ENCODE measurements at places on chromosomes 13 and 19.

DNA sequence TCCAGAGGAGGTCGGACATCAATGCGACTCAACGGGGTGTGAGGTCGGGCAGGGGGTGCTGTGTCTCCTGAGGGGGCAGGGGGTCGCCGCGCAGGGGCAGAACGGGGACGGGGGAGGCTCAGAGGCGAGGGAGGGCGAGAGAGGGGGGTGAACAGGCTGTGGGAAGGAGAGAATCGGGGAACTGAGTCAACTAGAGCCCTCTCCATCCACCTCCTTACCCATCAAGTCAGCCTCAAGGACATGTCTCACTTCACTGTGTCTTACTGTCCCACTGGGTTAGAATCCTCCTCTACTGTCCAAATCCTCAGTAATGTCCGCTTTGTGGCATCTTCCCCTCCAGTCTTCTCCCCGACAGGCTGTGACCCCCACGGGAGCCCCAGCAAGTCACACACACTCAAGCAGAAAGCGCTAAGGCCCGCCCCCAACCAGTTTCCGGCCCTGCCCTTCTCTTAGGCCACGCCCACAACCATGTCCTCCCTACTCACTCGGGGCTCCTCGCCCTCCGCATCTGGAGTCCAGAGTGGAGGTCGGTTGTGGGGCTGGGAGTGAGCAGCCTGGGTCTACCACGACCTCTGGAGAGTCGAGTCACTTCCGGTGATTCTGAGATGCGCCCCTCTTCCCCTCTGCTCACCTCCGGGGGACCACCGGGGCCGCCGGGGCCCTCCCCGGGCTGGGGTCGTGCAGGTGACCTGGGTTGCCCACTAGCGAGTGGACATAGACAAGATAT, 9.3 kb downstream of the PLEKHA4 start:
- DNase-seq: peak; percentile 75

DNA sequence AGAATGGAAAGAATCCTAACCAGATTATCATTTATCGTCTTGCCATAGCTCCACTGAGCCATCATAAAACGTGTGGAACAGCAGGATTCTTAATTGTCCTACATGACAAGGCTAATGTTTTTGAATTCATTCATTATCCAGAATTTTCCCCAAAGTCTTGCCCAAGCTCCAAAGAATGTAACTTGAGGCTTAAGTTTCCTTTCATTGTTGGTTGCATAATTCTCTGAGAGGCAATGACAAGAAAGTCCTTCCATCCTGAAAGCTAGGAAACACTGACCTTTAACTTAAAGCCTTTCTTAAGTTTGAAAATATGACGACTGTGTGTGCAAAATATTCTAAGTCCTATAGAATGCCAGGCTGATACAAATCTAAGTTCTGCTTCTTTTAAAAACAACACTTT, 546.1 kb downstream of the SUCLA2 start:
- DNase-seq: no peak

DNA sequence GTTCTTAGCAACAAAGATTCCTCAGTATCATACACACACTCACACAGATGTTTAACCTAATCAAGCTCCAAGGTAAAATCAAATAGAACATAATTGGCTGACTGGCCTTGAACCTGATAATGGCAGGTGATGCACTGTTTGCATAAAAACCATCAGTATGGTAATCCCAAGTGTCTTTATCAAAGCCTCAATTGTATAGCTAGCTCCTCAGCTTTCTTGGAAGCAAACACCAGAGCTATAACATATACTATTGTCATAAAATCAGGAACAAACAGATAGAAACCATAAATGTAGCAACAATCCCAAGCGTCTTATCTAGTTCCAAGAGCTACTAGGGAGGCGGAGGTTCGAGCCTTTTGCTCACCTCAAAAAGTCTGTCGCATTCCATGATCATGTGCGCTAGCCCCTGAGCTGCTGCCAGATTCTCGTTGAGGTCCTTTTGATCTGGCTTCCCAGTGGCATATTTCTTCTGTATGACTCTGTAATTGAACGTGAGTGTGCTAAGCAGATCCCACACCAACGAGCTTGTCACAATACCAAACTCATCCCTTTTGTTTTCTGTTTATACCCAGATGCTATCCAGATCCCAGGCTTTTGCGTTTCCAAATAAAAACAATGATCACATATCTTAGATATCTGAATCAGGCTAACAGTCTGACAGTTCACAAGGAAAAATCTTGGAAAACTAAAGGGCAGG, 95.3 kb downstream of the KL start:
- no peak for DNase-seq

DNA sequence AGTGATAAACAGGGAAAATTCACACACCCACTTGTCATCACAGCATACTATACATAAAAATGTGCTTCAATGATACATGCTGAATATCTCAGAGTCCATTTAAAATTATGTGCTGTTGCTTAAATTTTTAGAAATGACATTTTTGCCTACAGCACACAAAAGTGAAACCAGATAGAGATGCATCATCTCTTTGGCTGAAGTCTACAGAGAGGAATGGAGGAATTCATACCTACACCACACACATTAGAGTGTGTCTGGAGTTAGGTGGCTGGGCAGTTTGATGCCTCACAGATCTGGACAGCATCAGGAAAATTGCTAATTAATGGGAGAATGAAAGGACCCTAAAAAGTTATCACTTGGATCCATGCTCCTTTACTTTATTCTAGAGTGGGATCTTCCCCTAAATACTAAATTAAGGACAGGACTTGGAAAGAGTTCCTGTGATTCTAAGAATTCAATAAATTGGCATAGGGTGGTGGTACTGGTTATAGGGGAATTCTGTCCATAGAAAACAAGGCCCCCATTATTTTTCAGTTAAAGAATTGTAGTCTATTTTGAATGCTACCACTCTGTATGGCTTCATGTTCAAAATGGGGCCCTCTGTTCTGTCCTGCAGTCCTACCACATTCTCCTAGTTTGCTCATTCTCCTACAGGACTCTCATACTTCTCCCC, 41.3 kb downstream of the RCBTB2 start:
- no peak for DNase-seq

- no peak for DNase-seq
These were observed 60.6 kb downstream of the NDFIP2 start for GRCh38 chr13:79541426-79542049.

- no peak for DNase-seq
These were observed 63.2 kb downstream of the SHISA2 start for GRCh38 chr13:25988661-25989060.

DNA sequence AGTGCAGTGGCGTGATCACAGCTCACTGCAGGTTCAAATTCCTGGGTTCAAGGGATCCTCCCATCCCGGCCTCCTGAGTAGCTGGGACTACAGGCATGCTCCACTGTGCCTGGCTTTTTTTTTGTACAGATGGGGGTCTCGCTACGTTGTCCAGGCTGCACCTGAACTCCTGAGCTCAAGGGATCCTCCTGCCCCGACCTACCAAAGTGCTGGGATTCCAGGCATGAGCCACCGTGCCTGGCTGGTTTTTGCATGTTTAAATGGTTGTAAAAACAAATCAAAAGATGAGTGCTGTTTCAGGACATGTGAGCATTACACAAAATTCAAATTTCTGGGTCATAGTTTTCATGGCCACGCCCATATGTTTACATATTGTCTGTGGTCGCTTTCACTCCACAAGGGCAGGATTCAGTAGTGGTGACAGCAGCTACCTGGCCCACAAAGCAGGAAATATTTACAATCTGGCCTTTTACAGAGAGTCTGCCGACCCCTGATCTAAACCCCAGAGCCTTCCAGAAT, 5.3 kb downstream of the MATK start:
- DNase-seq: no peak

DNA sequence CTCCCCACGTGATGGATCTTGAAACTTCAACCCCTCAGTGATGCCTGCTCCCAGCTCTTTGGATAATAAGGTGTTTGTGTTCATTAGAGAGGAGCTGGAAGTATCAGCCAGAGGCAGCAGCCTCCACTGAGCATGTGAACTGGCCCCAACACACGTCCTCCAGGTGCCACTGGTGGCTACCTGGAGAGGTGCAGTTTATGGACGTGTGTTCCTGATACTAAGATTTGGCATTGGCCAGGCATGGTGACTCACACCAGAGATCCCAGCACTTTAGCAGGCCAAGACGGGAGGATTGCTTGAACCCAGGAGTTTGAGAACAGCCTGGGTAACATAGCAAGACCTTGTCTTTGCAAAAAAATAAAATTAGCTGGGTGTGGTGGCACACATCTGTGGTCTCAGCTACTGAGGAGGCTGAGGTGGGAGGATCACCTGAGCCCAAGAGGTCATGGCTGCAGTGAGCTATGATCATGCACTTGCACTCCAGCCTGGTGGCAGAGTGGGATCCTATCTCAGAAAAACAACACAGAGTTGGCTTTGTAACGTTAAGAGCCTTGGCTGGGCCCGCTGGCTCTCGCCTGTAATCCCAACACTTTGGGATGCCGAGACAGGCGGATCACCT, 34.4 kb downstream of the SLC25A42 start:
- no peak for DNase-seq

DNA sequence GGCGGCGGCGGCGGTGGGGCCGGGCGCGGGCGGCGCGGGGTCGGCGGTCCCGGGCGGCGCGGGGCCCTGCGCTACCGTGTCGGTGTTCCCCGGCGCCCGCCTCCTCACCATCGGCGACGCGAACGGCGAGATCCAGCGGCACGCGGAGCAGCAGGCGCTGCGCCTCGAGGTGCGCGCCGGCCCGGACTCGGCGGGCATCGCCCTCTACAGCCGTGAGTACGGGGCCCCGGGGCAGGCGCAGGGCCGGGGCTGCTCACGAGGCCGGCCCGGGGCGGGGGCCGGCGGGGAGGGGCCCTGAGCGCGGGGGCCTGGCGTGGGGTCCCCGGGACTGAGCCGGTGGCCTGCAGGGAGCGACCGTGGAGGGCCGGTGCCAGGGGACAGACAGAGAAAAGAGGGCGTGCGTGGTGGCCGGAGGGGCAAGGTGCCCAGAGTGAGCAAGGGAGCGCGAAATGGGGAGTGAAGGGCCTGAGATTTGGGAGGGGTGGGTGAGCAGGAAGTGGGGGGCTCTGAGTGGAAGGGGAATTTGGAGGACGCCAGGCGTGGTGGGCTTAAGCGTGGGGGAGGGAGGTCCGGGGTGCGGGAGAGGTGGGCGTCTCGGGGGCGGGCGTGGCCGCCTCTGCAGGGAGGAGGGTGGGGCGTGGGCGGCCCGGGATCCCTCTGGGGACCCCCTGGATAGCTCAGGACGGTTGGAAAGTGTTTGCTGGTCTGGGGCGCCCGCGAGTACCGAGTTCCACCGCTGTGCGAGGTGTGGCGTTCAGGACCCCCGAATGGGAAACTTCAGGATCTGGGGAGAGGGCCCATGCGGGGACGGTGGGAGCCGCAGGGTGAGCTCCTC, 575 bp downstream of the CARM1 start:
- DNase-seq: peak; percentile 23

GRCh38 chr19:47093254-47093653, 20.3 kb downstream of the ZC3H4 start:
- DNase-seq: no peak

GRCh38 chr19:16435238-16435917, 36.4 kb downstream of the EPS15L1 start:
- no peak for DNase-seq

DNA sequence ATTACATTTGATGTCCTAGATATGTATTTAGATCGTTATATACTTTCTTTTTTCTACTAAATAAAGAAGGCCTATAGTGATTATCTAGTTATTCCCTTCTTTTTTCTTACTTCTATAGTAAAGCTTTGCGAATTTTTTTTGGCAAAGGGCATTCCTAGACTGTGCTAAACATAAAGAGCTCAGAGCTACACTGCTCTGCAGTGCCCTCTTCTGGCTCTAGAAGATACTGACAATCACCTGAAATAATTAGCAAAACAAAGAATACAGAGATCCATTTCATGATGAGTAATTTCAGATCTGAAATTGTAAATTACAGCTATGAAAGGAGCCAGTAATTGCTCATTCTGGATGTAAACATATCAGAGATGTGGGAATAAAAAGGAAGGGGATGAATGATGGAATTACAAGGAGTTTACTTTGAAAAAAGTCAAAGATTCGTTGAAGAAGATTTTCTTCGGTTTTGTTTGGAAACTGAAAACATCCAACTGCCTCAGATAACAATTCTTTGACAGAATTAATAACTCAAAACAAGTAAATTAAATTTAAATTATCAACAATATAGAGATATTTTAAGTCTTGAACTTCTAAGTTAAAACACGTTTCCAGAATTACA, 288.5 kb downstream of the NALCN start:
- no peak for DNase-seq

DNA sequence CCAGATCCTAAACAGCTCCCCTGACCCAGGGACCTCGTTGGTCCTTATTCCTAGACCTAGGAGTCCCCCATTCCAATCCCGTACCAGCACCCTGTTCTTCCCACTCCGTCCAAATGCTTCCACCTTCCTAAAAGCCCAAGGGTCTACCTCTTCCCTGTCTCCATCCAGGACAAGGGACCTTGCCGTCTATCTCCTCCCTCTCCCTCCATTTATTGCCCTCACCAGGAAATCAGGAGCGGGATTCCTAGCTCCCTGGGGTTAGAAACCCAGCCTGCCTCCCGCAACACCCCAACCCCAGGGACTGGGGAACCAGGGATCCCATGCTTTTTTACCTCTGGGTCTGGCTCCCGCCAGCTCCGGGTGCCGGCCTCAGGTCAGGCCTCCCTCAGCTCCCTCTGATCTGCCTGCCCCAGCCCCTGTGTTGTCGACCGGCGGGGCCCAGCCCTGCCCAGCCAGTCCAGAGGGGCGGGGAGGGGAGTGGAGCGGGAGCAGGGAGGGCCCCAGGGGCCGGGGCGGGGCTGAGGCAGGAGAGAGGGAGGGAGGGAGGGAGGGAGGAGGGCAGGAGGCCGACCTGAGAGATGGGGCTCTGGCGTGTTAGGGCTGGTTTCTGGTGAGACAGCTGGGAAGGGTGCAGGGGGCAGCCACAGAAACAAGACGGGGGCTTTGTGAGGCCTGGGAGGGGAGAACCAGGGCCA, at the start of gene B3GNT8:
Gene B3GNT8, minus strand, starts transcription at position 423 of the 695 bp plus-strand sequence. CDS start 596 bp downstream, outside the sequence.
- peak; percentile 39 for DNase-seq

DNA sequence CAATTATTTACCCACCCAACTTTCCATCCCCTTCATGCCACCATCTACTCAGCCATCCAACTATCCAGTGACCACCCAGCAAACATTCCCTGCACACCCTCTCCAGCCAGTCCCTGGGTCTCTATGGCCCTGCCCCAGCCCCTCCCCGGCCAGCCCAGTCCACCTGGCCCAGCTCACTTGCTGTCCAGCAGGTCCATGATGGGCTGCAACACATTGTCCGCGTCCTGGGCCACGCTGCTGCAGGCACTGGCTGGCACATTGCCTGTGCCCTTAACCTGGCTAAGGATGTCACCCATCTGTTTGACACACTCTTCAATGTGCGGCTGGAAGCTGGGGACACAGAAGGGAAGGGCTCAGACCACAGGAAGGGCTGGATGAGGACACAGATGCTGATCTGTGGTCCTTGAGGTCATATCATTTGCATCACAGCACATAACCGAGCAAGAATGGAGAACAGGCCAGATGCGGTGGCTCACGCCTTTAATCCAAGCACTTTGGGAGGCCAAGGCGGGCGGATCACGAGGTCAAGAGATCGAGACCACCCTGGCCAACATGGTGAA, 61.6 kb downstream of the UNC13A start:
- DNase-seq: no peak

Measured in activated gamma-delta T cell treated with Interleukin-2 at 50 U/mL for 16 hours (primary cell).